ENCODE measurements at places on chromosomes 11 and 22.
A peak's percentile ranks its signal among the peaks of the same experiment; 100 is the strongest.

DNA sequence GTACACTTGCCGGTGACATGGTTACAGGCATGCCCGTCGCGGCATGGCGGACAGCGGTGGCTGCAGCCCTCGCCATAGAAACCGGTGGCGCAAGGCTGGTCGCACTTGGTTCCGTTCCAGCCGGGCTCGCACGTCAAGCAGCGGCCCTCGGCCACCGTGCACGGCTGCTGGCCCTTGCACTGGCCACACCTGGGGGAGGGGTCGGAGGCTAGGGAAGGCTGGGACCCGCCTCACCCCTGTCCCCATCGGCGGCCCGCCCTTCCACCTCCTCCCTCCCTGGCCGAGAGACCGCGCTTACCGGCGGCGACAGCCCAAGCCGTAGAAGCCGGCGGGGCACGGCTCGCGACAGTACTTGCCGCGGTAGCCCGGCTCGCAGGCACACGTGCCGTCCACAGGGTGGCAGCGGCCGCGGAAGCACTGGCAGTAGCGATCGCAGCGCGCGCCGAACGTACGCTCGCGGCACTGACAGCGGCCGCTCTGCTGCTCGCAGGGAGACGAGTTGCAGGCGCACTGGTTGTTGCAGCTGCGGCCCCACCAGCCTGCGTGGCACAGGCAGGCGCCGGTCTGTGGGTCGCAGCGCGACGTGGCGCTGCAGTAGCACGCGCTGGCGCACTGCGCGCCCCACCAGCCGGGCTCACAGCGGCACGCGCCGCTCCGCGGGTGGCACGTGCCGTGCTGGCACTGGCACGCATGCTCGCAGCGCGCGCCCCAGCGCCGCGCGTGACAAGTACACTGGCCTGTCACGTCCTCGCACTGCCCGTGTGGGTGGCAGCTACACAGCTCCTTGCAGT, 6.7 kb downstream of the SCARF2 start:
- DNase-seq = peak; percentile 84

DNA sequence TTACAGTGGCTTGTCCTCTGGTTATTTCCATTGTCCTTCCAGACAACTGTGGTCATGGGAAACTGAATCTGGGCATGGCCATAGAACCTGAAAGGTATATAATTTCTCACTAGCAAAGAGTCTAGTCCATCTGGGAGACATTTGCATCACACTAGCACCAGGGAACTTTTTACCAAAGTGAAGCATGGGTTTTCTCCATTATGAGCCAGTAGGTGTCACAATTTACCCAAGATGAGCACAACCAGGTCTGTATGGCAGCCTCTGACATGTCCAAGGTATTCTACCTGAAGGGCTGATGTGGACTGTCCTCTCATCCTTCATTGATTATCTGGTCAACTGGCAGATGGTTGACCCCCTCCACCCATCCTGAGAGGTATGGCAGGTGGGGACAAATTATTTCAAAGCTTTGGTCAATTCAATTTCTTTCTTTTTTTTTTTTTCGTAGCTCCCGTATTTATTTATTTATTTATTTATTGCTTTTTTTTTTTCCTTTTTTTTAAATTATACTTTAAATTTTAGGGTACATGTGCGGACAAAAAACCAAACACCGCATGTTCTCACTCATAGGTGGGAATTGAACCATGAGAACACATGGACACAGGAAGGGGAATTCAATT, 425.9 kb downstream of the TMEM135 start:
- no peak for DNase-seq

DNA sequence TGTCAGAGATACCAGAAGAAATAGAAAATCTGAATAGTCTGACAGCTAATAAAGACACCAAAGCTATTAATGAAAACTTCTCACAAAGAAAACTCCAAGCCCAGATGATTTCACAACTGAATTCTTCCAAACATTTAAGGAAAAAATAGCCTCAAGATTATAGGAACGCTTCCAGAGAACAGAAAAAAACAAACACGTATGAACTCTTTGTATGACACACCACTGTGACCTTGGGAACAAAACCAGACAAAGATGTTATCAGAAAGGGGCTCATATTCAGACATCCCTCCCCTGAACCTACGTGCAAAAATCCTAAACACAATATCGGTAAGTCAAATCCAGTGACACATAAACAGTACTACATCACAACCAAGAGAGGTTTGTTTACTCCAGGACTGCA, 23.5 kb downstream of the CERK start:
- DNase-seq = no peak

- DNase-seq = no peak
Observed at GRCh38 chr11:95917193-95918036, 6.5 kb downstream of the MTMR2 start.

DNA sequence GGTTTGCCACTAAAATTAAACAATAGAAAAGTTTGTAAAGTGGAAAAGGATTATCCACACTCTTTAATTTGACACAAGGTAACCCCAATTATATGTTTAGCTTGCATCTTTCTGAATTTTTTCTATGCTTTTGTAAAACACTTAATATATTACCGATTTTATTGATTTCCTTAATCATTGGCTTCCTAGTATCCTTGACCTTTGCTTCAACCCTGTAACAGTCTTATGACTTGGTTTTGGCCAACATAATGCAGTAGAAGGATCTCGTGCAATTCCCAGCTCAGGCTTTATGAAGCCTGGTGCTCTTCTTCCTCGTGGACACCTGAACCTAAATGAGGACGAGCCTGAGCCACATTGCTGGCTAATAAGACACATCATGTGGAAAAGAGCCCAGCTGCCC, 23.6 kb upstream of the CASP4 start:
- no peak for DNase-seq

DNA sequence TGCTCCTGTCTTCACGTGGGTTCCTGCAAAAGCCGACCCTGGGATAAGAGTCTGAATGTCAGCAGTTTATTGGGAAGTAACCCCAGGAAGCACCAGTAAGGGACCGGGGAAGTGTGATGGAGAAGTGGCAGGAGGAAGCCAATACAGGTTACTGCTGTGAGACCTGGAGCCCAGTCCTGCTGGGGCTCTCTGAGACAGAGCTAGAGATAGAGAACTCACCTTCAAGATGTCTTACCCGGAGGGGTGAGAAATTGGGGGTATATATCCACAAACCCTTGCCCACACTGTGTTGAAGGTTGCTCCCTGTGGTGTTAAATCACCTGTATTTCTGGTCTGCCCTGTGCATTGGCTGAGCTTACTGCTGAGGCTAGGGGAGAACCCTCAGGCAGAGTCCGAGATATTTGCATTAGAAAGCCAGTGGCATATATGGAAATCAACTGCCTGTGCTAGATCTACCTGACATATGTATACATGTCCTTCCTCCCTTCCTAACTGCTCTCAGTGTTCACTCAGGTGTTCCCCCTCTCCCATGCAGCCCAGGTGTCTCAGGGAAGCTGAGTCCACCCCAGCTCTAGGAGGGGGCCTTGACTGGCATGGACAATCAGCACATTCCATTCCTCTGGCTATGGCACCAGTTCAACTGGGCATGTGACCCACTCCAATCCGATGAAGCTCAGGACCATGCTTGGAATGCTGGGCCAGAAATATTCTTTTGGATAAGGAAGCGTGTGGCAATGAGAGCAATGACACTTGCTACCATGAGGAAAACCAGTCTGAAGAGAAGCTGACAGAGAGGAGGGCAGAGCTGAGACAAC, 6.8 kb upstream of the MICAL2 start:
- no peak for DNase-seq

DNA sequence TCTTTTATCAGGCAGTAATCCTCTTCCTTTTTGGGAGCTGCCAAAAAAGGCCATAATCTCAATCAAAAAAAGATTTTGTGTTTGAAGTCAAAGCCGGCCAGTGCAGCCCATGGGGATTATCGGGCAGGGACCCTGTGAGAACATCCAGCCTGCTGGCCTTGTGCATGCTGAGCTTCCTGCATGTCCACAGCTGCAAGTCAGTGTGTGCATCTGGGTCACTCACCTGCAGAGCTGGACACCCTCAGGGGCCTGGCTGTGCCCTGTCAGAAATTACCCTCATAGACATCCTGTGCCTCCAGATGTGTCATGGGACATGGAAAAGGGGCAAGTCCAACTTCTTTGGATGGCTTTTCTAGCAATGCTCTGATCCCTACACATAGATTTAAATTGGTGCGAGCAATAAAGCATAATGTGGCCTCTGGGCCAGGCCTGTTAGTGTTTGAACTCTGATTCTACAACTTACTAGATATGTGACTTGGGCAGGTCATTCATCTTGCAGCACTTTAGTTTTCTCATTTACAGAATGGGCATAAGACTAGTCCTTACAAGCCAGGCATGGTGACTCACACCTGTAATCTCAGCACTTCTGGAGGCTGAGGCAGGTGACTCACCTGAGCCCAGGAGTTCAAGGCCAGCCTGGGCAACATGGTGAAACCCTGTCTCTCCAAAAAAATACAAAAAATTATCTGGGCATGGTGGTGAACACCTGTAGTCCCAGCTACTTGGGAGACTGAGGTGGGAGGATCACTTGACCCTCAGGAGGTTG, 81.6 kb upstream of the LARGE1 start:
- DNase-seq = no peak

- DNase-seq = no peak
Observed at GRCh38 chr11:76859708-76860227, 950 bp upstream of the ACER3 start.

- DNase-seq = peak; percentile 95
Observed at GRCh38 chr22:43088984-43089717, at the start of gene TTLL1. TSS of gene TTLL1 (minus strand) at chr22:43089391. CDS start at chr22:43075586, 13,805 bp downstream.

DNA sequence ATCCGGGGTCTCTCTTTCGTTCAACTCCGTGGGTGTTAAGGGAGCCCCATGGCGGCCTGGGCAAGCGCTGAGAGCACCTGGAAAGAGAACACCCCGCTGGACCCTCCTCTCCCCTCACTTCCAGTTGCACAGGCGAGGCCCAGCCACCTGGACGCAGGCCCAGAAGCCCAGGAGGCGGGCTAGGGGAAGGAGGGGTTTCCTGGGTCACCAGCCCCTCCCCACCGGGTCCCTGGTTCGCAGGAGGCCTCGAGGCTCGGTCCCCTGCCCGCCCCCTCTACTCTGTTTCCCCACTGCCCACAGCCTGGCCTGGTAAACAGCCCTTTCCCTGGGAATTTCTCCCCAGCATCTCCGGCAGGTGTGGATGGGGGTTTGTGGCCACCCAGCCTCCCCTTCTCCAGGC, 8.5 kb upstream of the NFAM1 start:
- DNase-seq = no peak

- DNase-seq = no peak
Observed at GRCh38 chr22:33272180-33272579, 214.0 kb upstream of the SYN3 start.

DNA sequence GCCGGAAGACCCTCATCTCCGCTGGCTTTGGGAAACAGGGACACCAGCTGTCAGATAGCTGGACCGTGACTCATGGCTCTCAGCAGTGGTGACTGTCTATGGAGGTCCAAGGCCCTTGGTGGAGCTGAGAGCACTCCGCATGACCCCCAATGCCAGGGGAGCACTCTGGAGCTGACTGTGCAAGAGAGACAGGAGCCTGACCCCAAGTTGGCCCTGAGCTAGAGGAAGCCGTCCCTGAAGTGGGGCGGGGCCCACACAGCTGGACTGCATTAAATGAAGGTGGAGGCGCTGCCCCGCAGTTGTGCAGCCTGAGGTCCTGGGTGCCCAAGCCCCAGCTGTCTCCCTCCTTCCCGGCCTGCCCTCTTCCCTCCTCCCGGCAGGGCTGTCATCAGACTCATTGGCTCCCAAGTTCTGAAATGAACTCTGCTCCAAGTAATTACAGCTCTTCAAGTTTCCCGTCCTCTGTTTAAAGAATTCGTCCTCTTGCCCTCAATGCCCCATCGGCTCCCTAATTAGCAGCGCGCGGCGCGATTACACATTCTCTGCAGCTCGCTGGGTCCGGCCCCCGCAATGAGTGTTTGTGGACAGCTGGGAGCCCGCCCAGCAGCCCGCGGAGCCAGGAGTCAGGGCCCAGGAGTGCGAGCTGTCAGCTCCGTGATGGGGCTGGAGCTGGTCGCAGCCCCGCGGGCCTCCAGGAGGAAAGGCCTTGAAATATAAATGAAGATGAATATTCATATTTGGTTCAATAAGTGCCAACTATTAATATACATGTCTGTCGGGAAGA, 93.2 kb upstream of the LMO1 start:
- no peak for DNase-seq

DNA sequence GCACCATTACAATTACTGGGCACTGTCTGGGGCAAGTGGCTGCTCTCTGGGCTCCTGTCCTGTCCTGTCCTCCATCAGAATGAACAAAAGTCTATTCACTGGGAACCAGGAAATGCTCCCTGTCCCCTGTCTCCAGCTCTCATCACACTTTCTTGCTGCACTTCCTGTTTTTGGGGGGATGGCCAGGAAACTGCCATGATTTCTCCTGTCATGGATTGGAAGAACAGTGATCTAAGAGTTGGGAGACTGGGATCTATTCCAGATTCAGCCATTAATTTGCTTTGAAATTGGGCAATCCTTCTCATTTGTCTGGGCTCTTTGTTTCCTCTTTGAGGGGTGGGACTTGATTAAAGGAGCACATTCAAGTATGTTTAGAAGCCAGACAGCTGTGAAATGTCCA, 61.4 kb upstream of the KIRREL3 start:
- no peak for DNase-seq

All from BE2C (cell line).